BJ (cell line): ENCODE measurements at places on chromosomes 12 and 14.

GRCh38 chr14:76262641-76263040 is 110.9 kb downstream of the GPATCH2L start:
- no peak for DNase-seq

GRCh38 chr14:75452900-75453816 is 25.3 kb downstream of the JDP2 start:
- peak; percentile 95 for DNase-seq

DNA sequence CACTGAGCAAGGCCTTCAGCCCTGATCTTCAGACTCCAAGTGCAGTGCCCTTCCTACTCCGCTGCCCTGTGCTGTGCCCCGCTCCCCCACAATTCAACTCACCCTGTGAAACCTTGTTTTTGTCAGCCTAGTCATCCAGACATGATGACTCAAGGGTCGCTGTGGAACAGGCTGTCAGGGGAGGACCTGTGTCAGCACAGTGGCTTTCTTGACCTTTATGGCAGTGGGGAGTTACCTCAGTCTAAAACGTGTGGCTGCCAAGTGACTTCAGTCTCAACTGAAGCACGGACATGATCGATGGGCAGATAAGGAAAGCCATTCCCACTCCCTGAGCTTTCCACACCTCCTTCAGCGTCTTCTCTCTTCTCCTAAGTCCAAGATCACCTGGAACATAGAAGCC is 16.3 kb upstream of the FLVCR2 start:
- no peak for DNase-seq

GRCh38 chr12:83010169-83010804 is 323.6 kb downstream of the TMTC2 start:
- DNase-seq, result no peak

DNA sequence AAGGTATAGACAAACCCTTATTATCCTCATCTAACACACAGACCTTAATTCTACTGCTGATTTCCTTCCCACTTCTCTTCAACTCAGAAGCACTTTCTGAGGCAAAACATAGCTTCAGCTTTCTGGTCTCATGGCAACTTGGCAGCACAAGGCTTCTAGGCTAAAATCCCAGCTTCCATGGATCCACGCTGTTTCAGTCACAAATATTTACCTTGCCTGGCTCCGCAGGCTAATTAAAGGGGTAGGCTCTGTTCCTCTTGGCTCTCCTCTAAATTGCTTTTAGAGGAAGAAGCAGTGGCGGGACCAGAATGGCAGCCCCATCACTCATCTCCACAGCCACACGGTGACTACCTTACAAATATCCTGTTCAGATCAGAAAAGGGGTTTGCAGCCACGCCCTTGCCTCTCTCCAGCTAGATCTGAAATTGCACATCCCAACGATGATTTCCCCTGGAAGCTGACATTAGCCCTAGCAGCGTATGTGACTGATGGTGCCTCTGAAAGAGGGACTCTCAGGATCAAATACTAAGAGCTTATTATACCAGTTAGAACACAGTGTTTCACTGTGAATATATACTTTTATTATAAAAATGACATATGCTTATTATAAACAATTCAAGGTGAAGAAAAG is 221.5 kb upstream of the NUDT4 start:
- DNase-seq, result no peak

DNA sequence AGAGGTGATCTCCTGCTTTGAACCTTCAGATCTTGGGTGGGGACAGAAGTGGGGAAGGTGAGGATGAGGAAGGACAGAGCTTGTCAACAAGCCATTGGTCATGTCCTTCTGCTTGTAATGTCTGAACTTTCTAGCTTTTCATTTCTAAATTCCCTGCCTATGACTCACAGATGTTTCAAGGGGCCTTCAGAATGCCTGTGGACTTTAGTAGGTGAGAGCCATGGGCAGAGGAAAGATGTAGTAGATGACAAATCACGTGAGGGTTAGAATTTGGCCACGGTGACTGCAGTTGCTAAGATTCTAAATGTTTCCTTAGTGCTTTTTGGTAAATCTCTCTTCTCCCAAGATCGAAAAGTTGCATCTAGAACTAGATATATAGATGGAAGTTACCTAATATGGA is 18.7 kb upstream of the CREBL2 start:
- peak; percentile 31 for DNase-seq

DNA sequence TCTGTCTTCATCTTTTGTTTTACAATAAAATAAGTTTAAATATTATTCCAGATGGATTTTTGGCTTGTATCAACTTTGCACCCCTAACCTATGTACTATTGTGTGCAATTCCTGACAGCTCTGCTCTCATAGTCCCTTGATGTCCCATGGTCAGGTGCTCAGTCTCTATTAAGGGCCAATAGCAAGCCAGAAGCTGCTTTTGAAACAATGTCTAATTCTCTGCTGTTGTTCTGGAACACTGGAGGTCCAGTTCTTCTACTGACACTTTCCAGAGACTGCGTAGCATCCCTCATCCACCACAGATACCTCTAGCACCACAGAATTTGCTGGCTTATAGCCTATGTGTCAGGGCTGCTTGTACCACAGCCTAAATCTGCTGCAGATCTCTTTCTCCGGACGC is 74.6 kb downstream of the BRMS1L start:
- DNase-seq, result no peak

GRCh38 chr12:72315858-72316257 is 43.7 kb downstream of the TRHDE start:
- DNase-seq, result no peak

GRCh38 chr12:45051572-45052125 is 750 bp upstream of the DBX2 start:
- no peak for DNase-seq

DNA sequence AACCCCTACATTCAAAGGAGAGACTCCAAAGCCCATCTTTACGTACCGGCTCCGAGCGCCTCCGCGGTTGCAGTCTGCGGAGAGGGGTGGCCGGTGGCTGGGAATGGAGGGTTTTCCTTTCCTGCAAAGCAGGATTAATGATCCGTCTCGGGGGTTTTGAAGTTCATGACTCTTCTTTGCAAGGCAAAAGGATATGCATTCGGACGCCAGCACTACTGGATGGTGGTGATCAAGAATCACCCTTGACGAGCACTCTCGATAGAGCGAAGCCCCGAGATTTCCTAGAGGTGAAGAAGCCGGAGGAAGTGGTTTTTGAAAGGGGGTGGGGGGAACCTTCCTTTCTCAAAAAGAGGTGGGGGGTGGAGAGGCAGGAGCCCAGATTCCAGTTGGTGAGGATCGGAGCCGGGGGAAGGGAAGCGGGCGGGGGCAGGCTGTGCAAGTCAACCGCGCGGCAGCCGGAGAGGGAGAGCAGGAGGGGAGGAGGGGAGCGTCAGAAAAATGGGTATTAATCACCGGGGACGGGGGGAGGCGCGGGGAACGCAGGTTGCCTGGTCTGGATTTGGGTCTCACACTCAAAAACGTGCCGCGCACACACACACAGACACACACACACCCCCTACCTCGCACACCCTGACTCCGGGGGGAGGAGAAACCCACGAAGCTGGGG is at the start of gene GRIN2B:
Gene GRIN2B (minus strand): TSS at position 307 of the 667 bp plus-strand sequence. CDS start 115,394 bp downstream, outside the sequence.
- no peak for DNase-seq

- no peak for DNase-seq
Measured at GRCh38 chr14:24809135-24809534, 175.1 kb upstream of the GZMB start.

DNA sequence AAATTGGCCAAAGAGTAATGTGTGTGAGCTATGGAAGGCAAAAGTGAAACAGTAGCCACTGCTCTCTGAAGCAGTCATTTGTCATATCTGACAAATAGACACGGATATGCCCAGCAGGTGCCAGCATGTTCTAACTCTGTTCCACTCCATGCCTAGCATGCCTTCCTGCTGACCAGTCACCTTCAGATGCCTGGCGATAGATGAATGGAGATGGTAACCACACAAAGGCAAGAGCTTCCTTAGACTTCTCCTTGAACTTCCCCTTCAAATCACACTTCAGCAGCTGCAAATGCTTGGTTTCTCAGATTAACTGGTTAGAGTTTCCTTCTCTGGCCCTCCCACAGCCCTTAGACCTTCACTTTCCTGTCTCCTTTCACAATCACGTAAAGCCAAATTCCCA is 429.9 kb downstream of the DAD1 start:
- DNase-seq, result no peak

DNA sequence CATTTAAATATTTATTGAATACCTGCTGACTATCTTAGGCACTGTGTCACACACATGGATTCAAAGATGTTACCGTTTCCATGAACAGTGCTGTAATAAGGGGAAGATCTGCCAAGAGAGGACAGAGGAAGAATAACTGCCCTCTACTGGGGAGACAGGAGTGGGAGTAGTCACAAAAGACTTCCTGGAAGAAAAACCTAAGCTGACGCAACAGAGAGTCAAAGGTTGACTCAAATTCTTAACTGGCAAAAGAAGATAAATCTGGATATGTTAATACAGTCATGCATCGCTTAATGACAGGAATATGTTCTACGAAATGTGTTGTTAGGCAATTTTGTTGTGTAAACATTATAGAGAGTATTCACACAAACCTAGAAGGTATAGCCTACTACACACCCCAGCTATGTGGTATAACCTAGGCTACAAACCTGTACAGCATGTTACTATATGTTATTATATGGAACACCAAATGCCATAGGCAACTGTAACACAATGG is 51.5 kb downstream of the DCAF5 start:
- DNase-seq, result peak; percentile 60

GRCh38 chr12:81722004-81722403 is 37.1 kb downstream of the PPFIA2 start:
- no peak for DNase-seq
